Hematopoietic multipotent progenitor cell treated with erythropoietin and hydrocortisone succinate and interleukin-3 and kit ligand, for 8 days (in vitro differentiated cells): ENCODE measurements at places on chromosomes 6 and 20.

GRCh38 chr20:52837378-52837777, 134.8 kb upstream of the TSHZ2 start:
- DNase-seq: no peak

DNA sequence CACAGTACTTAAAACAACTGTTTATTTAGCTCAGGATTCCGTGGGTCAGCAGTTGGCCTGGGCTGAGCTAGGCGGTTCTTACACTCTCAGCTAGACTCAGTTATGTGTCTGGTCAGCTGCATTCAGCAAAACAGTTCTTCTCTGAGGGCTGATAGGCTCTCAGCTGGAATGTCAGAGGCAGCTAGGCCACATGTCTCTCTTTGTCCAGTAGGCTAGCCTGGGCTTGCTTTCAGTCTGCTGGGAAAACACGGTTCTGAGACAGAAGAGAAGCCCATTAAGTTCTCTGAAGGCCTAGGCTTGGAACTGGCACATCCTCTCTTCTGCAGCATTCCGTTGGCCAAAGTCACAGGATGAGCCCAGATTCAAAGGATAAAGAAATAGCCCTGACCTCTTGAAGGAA, 65.6 kb downstream of the TULP4 start:
- no peak for DNase-seq

- DNase-seq: no peak
These were observed 526.7 kb upstream of the ADGRB3 start for GRCh38 chr6:68108233-68108835.

DNA sequence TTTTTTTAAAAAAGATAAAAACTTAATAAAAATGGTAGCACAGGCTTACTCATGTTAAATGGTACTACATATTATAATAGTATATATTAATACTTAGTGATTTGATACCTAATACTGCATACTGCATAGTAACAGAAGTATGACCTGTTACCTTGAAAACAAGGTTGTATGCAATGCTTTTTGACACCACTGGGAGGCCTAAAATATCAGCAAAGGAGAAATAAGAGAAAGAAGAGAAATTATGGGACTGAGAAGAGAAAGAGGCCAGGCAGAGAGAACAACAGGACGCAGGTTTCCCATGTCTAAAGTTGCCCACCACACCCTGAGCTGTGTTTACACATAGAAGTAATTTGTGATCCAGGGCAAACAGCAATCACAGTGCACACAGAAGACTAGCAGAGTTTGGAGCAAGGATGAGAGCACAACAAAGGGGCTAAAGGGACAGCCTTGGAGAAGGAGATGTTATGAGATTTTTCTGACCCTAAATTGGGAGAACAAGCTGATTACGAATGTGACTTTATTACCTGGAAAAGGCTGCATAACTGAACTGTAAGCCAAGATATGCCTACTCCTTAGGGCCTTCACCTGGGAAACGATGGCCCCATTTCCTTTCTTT, 73.2 kb downstream of the ROS1 start:
- DNase-seq: no peak

DNA sequence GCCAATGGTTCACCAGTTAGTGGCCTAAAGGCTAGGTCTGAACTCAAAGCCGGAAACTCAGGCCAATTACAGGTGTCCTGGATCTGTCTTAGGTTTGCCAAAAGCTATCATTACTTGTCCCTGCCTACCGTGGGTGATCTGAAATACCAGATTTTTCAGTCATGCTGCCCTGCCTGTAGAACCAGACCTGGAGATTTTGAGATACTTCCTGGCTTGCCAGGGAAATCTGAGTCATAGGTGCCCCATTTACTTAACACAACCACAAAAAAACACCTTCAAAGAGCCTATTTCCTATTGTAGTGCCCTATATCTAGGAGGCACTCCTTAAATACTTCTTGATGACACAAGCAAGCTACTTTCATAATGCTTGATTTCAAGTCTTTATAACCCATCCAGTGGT, 13.9 kb upstream of the RANBP9 start:
- DNase-seq: no peak

GRCh38 chr6:69958978-69959377, 92.6 kb downstream of the COL19A1 start:
- no peak for DNase-seq

GRCh38 chr20:59405226-59406200, 105.1 kb downstream of the EDN3 start:
- no peak for DNase-seq

DNA sequence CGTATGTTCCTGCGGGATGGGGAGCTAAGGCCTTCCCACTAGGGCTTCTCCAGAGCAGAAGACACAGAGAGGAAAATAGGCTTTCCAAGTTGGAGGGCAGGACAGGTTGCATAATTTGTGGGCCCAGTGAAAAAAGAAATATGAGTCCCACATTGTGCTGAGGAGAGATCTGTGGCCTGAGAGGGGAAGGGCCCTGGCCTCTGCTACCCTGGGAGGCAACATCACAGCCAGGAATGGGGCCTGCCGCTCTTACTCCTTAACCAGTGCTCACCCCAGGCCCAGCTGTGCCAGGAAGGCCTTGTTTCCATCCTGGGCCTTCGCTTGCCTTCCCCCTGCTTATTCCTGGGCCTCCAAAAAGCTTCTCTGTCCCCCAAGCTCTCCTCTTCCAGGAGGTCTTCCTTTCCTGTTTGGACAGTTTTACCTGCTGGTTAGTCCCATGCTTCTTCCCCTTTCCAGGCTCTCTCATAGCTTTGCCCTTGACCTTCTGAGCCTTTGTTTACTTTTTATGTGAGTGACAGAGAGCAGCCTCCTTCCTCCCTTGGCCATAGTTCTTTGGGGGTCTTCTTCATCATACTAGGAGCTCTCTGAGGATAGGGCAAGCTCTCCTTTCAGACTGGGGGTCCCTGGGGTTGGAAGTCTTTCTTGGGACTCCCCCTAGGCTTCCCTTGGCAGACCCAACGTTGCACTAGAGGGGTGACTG, 26.2 kb upstream of the VEGFA start:
- DNase-seq: no peak

GRCh38 chr6:4522453-4522852, 253.8 kb upstream of the CDYL start:
- DNase-seq: no peak

GRCh38 chr6:1615853-1616420, 6.2 kb downstream of the FOXC1 start:
- no peak for DNase-seq

- peak; percentile 39 for DNase-seq
These were observed 19.3 kb upstream of the SEC63 start for GRCh38 chr6:107977283-107977682.
